Left renal cortex interstitium (tissue), 4 donors: ENCODE measurements at places on chromosomes 5 and 9. TPM values are rescaled to one million over a fixed set of nuclear protein-coding genes. Genes with fewer than 3 reads are reported as not detected.

DNA sequence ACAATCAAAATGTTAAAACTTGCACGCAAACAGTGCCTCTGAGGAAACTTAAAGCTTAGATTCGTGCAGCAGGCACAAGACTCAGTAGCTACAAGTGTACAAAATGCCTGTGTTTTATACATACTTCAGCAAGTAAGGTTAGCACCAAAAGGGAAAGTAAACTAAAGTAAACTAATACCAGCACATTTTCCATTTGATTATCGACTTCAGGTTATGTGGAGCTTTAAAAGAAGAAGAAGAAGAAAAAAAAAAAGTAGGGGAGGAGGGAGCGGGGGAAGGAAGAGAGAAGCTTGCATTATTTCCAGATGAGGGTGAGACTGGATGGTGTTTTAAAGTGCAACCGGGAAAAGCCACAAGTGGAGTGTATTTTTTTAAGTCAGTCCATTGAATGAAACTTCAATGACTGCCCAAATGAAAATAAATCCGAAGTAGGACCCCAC lies 596 bp upstream of the ADAMTS6 start:
- DNase-seq = peak; percentile 40

GRCh38 chr5:110790673-110791072 lies 51.9 kb downstream of the SLC25A46 start:
- no peak for DNase-seq

TERT gene
- 0.46 TPM for polyA plus RNA-seq

DNA sequence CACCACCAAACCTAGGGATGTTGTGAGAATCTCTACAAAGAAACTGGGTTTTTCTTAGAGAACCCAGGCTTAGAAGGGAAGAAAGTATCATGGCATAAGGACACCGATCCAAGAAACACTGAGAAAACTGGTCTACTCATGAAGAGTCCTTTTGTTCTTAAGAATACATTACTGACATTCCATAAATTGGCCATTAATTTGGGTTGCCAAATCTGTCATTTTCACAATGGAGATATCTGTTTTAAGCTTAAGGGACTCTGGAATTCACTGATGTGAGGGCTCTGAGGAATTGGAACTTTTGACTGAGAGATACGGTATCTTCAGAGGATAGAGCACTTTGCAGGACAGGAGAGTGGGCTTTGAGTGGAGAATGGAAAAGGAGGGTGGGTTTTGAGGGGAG lies 315.3 kb upstream of the ZNF608 start:
- DNase-seq = no peak

GRCh38 chr5:145980259-145980658 lies 43.9 kb downstream of the SH3RF2 start:
- DNase-seq = no peak

MED10 gene
- 41.1 TPM for polyA plus RNA-seq

NDOR1 gene
- polyA plus RNA-seq = 12.4 TPM

ZNF879 gene
- polyA plus RNA-seq = 8.1 TPM

- no peak for DNase-seq
These were observed 96.7 kb downstream of the MRPS27 start for GRCh38 chr5:72223371-72223770.

- DNase-seq = no peak
These were observed 172.4 kb downstream of the HINT1 start for GRCh38 chr5:130992621-130993020.

GRCh38 chr9:109767814-109768213 lies 12.2 kb upstream of the PALM2AKAP2 start:
- DNase-seq = no peak

PDGFRB gene
- polyA plus RNA-seq = 148 TPM

TAF1L gene
- 0.12 TPM for polyA plus RNA-seq

GRCh38 chr9:36818965-36819870 lies 214.8 kb downstream of the PAX5 start:
- DNase-seq = peak; percentile 57

GRCh38 chr5:103519550-103519949 lies 43.0 kb downstream of the NUDT12 start:
- no peak for DNase-seq

DNA sequence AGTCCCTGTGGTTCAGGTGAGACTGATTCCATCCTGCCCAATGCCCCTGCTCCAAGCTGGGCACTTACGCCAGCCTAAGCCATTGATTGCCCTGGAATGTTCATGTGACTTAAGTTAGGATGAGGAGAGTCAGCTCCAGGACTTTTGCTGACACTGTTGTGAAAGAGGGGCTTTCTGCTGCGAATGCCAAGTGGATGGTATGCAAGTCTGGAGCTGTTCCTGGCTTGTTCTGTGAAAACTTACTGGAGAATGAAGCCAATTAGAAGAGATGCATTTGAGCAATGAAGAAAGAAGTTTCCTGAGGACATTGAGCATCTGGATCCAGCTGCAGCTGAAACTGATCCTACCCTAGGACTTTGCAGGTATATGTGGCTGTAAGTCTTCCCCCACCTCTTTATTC lies 61.2 kb upstream of the ZFR start:
- DNase-seq = no peak

DNA sequence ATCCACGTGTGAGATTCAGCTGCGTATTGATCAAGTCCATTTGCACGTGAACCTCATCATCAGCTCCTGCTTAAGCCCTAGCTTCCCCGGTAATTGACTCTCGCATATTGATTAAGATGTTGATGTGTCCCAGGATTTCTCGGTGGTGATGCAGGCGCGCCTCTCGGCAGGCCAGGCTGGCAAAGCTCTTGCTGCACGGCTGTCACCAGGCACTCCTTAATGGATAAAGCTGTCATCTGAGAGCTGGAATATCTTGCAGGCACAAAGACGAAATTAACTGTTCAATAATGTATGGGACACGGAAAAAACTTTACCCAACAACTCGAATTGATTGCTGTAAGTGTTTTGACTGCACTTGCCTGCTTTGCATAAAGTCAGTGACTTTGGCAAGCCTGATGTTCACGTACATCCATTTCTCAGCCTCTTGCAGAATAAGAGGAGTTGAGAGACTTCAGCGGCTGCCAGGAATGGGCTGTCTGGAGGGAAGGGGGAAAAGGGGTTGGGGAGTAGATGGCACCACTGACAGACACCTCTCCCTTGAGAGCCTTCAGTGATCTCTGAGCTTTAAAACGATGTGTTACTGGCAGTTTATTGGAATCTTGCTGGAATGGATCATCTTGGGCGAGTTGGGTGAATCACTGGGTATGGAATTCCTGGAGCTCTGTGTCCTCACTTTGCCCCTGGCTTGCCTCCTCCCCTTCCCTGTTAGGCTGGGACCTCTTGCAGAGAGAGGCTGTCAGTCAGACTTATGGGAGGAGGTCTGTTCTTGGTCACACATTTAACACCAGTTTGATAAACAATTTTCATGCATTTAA lies 650.3 kb downstream of the CCDC171 start:
- no peak for DNase-seq

GRCh38 chr5:115414406-115415142 lies 118.1 kb upstream of the CCDC112 start:
- DNase-seq = no peak

- DNase-seq = no peak
These were observed 35.3 kb upstream of the SPRY4 start for GRCh38 chr5:142360051-142360498.

C5orf58 gene
- 0.49 TPM for polyA plus RNA-seq

DNA sequence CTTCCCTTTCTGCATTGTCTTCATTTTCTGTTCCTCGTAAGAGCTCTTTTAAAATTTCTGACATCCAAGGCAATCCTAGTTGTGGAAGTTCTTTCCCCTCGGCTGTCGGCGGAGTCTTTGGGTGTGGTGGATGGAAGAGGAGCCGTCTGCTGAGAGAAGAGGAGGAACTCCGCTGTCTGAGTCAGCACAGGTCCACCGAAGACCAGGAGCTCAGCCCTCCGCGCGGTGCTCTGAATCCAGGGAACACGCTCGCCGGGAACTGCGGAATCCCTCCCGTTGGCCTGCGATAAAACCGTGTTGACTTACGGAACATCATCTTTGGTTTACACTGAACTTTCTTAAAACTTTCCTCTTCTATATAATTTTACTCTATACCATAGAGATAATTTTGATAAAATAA lies 100.7 kb upstream of the IRX4 start:
- no peak for DNase-seq

DNA sequence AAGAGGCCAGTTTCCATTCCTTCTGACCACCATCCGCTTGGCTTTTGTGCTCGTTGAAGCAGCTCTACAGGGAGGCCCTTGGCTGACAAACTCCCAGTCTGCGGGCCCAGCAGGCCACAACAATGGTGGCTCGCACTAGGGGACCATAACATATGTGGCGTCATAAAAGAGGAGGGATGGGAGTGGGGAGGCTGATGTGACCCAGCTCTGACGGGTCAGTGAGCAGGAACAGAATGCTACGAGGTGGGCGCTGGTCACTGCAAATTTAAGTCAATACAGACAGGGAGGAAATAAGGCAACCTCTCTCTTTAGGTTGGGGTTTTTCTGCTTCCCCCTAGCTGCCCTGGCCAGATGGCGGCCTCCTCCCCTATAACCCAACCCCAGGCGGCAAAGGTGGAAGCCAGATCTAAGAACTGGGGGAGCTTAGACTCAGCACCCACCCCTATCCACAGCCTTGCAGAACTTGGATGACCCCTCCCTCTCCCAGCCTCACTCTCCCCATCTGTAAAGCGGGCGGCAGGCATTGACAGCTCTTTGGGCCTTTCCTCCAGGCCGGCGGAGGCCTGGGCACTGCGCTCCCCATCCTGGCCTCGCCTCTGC lies 778 bp downstream of the FRRS1L start:
- no peak for DNase-seq

ADGRV1 gene
- 10.7 TPM for polyA plus RNA-seq

- DNase-seq = no peak
These were observed 14.4 kb downstream of the NINJ1 start for GRCh38 chr9:93119703-93119952.

DNA sequence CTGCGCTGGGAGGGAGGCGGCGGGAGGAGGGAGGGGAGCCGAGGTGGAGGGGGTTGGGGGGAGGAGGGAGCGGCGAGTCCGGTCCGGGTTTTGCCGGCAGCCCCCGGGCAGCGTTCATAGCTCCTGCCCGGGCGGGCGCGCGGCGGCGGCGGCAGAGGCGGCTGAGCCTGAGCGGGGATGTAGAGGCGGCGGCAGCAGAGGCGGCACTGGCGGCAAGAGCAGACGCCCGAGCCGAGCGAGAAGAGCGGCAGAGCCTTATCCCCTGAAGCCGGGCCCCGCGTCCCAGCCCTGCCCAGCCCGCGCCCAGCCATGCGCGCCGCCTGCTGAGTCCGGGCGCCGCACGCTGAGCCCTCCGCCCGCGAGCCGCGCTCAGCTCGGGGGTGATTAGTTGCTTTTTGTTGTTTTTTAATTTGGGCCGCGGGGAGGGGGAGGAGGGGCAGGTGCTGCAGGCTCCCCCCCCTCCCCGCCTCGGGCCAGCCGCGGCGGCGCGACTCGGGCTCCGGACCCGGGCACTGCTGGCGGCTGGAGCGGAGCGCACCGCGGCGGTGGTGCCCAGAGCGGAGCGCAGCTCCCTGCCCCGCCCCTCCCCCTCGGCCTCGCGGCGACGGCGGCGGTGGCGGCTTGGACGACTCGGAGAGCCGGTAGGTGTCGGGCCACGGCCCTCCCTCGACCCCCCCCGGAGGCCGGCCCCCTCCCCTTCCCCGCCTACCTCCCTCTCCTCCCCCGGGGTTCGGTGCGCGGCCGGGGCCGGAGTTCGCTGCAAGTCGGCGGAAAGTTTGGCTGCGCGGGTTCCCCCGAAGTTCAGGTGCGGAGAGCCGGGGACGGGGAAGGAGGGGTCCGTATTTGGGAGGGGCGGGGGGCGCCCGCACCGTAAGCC lies at the start of gene CXXC5:
CXXC5 (plus strand) TSS at position 145 of the 877 bp plus-strand sequence. CDS start 32,175 bp downstream, outside the sequence.
- DNase-seq = no peak

DNA sequence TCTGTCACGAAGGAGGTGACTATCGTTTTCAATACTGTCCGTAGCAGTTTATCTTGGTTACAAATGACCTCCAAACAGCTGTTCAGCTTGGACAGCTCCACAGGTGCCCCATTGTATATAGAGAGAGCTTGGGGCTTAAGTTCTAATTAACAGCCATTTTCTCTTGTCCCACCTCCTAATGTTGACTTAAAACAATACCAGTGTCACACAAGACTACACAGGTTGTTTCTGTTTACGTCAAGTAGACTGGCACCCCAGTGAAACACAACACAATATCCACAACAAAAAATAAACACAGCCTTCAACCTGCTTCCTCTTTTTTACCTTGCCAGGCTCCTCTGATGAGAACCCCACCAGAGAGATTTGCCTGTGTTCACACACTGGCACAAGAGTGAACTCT lies 39.8 kb upstream of the TLE1 start:
- DNase-seq = no peak

AQP7 gene
- polyA plus RNA-seq = 28.7 TPM

- DNase-seq = no peak
These were observed 155.9 kb upstream of the ATP10B start for GRCh38 chr5:161007879-161008278.

GRCh38 chr5:172299916-172300439 lies 16.4 kb upstream of the UBTD2 start:
- no peak for DNase-seq

TEX48 gene
- polyA plus RNA-seq = not detected

GRCh38 chr5:68740226-68740910 lies 353.4 kb upstream of the SLC30A5 start:
- no peak for DNase-seq

DNA sequence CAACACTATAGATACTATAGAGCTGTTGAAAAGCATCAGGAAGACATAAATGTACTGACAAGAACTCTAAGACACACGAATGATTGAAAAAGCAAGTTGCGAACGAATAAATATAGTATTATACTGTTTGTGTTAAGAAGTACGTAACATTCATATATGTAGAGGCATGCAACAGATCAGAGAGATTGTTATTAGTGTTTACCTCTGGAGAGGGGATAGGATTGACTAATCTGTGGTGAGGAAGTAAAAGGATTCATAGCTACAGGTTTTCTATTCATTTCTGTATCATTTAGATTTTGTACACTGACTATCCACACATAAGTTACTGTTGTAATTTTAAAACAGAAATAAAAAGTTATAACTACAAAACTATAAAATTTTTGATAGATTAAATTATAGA lies 147.6 kb upstream of the SV2C start:
- DNase-seq = no peak

DNA sequence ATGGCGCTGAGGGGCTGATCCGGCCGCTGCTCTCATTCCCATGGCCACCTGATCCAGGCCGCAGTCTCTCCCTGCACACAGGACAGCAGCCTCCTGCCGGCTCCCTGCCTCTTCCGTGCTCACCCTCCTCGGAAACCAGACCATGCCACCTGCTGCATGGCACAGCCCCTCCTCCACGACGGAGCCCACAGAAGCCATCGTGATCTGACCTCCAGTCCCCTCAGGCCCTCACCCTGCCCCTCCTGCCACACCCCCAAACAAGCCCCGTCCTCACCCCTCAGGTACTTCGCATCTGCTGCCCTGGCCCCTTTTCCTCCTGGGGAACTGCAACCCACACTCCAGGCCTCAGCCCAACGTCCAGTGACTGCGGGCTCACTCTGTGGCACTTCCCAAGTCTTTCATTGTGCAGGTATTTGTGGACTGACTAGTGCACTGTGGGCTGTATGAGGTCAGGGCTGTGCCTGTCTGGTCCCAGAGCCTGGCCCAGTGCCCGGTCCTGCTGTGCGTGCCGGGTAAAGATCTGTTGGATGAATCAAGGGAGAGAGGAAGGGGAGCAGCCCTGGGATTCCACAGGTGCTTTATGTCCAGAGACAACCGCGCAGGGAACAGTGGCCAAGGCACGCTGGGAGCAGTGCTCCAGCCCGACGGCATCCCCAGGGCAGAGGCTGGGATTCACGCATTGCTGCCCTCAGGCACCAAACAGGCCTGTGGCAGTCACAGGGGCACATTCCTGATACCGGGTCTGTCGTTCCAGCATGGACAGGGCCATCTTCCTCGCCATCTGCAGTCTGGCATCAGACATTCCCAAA lies 86.1 kb downstream of the ADAMTS2 start:
- DNase-seq = no peak

ALDH1A1 gene
- 232 TPM for polyA plus RNA-seq

GRCh38 chr9:80320916-80321315 lies 749.2 kb downstream of the TLE4 start:
- no peak for DNase-seq

SCGB3A2 gene
- polyA plus RNA-seq = 0.36 TPM
